Activated CD4-positive, alpha-beta memory T cell treated with anti-CD3 and anti-CD28 coated beads for 36 hours (primary cell): ENCODE measurements at places on chromosomes 13 and 19.

- no peak for DNase-seq
These were observed 31.2 kb downstream of the RFX2 start for GRCh38 chr19:6079107-6079506.

DNA sequence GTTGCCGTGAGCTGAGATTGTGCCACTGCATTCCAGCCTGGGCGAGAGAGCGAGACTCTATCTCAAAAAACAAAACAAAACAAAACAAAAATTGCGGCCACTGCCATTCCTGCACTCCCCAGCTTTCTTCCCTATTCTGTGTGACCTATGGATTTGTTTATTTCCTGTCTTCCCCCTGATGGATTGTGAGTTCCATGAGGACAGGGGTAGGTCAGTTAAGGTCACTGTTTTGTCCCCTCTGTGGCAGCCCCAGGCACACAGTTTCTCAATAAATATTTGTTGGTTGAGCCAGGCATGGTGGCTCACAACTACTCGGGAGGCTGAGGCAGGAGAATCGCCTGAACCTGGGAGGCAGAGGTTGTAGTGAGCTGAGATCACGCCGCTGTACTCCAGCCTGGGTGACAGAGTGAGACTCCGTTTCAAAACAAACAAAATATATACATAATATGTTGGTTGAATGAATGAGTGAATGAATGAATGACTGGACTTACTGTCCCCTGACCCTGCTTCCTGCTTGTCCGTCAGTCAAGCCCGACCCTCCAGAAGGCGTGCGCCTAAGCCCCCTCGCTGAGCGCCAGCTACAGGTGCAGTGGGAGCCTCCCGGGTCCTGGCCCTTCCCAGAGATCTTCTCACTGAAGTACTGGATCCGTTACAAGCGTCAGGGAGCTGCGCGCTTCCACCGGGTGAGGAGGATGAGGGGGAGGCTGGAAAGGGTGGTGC lies 5.0 kb downstream of the EBI3 start:
- no peak for DNase-seq

- DNase-seq = no peak
These were observed 221.4 kb upstream of the SLC10A2 start for GRCh38 chr13:103287659-103288058.

GRCh38 chr13:31903111-31903815 lies 128.3 kb upstream of the FRY start:
- no peak for DNase-seq

GRCh38 chr19:56508290-56508778 lies 679 bp downstream of the ZNF471 start:
- DNase-seq = no peak

DNA sequence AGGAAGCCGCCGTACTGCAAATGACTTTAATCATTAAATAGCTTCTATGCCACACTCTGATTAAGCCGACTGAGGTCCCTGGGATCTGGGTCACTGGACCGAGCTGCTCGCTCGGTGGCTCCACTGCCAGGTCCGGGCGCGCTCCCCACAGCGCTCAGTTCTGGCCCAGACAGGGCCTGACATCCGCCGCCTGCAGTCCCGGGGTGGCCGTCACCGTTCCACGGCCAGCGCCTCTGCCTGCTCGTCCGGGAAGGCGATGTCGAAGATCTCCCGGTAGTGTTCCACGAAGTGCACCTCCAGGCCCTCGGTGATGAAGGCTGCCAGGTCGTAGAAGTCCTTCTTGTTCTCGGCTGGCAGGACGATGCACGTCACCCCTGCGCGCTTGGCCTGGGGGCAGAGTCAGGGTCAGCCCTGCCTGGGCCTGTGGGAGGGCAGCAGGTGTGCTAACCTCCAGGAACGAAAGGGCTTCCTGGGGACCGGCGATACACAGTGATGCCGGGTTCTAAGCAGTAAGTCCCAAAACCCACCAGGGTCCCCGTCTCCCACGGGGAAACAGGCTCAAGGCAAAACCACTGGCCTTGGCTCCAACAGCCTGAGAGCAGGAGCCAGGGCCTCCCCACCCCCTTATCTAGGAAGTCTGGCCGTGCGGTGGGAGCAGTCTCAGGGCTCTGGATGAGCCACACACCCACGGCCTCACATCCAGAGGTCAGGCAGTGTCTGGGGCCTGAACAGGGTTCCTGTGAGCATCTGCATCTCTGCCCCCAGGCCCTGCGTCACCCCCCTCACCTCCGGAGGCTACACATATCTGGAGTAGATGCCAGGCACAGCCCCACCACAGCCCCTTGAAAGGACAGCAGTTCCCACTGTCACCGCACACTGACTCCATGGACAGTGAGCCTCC lies 2.0 kb downstream of the RPL36 start:
- DNase-seq = peak; percentile 35

- DNase-seq = no peak
These were observed 79.2 kb upstream of the C13orf46 start for GRCh38 chr13:114053026-114053425.

- DNase-seq = no peak
These were observed 90.5 kb upstream of the ANKRD10 start for GRCh38 chr13:111005364-111005763.

GRCh38 chr13:111115061-111115964 lies at the start of gene ARHGEF7:
Gene ARHGEF7, plus strand, starts transcription at chr13:111115310. Its CDS starts 217 bp downstream, at chr13:111115527.
- DNase-seq = no peak

DNA sequence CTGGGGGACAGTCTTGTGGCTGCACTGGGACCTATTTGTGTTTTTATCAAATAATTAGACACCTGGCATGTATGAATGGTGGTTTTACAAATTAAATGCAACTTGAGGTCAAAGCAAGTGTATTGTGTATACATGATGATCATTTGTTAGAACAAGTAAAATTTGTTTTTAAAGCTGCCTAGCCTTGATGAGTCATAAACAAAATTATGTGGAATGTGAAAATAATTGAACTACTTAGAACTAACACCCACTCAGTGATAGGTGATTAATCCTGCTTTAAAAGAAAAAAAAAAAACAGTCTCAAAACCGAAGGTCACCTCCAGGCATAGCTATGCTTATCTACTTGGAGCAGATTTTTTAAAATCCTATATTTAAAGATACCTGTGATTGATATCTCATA lies 770.3 kb upstream of the SLITRK5 start:
- DNase-seq = no peak

DNA sequence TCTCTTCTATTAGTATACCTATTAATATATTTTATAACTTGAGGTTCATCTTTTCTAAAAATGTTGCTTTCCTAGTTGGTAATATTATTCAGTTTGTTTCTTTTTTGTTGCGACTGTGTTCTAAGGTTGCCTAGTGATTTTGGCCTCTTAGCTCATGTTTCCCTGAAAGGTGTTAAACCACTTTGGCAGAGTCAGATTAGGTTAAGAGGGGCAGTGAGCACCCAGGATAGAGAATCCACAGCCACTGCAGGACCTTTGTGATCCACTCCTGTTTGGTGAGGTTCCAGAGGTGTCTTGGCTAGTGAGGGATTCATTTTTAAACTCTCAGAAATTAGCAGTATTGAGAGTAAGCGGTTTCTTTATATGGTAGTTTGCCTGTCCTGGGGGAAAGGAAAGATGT lies 14.9 kb upstream of the GPR18 start:
- no peak for DNase-seq

GRCh38 chr13:39038569-39039030 lies 344 bp downstream of the NHLRC3 start:
- DNase-seq = peak; percentile 83

GRCh38 chr19:1085676-1086442 lies 9.3 kb downstream of the POLR2E start:
- no peak for DNase-seq

DNA sequence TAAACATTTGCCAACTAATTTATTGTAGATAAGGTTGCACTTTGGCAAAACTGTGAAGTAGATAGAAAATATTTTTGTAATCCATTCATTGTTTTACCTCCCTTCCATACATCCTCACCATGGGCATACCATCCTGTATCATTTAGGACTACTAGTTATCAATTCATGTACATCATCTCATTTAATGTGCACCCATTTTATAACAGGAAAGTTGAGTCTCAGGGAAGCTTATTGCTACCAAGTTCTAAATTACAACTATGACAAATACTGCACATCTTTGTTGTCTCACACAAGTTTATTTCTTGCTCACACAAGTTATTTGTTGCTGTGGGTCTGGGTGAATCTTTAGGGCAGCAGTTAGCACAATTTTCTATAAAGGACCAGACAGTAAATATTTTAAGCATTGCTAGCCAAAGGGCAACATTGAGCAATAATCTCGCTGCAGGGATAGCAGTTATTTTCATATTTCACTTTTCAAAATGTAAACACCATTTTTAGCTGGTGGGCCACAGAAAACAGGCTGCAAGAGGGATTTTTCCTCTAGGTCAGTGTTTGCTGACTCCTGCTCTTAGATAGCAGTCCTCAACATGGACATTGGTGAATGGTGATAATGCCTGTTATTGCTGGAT lies 276.5 kb downstream of the GPC6 start:
- no peak for DNase-seq

- no peak for DNase-seq
These were observed 7.8 kb downstream of the CPB2 start for GRCh38 chr13:46097015-46097414.

DNA sequence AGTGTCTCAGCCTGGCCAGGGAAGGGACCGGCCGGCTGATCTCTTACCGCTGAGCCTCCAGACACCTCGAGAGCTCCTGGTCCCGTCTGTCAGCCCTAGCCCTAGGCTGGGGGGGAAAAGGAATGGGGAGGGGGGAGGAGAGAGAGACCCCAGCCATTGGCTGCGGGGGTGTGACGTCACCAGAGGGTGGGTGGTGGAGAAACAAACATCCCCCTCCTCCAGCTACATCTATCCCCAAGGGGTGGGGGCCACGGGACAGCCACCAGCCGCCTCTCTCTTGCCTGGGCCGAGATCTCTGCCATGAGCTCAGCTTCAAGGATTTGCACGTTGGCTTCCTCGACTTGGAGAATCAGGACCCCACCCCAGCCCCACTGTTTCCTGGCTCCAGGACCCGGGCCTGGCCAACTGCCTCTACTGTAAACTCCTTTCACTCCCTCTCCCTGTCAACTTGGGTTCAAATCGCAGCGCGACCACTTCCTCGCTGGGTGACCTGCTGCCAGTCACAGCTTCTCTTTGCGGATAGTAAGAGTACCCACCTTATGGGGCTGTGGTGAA lies at the start of gene PRX:
TSS of gene PRX (minus strand) at position 88 of the 555 bp plus-strand sequence. CDS start 5,446 bp downstream, outside the sequence.
- DNase-seq = no peak

DNA sequence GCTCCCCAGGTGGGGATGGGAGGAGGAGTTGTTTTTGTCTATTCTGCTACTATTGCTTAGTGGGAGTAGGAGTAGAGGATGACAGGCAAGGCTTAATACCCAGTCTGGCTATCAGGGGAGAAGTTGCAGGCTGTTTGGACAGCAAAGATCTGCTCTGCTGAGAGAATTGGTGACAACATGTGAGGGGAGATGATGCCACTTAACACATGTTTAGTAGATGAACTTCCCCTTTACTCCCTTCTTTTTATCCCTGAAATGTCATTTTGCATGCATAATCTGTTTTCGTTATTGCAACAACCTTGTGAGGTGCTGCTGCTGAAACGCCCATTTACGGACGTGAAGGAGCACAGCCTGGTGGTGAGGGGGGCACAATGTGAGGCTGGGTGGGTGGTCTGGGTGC lies 3.0 kb upstream of the CYP4F12 start:
- no peak for DNase-seq

GRCh38 chr13:99014522-99014921 lies 36.7 kb upstream of the DOCK9 start:
- DNase-seq = no peak

DNA sequence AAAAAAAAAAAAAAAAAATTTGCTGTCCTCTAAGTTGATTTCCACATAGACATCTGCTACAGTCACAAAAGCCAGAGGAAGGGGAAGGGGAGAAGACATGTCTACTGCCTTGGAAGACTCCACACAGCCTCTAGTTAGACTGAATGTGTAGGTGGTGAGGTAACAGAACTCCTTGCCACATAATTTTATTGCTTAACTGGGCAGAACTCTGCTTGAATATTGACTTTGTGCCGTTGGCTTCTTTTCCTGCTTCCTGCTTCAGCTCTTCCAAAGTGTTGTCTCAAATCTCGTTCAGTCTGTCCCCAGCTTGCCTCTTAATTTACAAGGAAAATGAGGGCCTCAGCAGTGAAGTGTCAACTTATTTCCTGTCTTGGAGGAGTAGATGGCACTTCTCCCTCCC lies 37.1 kb downstream of the ESD start:
- DNase-seq = no peak

GRCh38 chr13:32086791-32087441 lies 55.3 kb downstream of the FRY start:
- DNase-seq = no peak

GRCh38 chr13:97431171-97431764 lies 2.7 kb upstream of the RAP2A start:
- DNase-seq = no peak

DNA sequence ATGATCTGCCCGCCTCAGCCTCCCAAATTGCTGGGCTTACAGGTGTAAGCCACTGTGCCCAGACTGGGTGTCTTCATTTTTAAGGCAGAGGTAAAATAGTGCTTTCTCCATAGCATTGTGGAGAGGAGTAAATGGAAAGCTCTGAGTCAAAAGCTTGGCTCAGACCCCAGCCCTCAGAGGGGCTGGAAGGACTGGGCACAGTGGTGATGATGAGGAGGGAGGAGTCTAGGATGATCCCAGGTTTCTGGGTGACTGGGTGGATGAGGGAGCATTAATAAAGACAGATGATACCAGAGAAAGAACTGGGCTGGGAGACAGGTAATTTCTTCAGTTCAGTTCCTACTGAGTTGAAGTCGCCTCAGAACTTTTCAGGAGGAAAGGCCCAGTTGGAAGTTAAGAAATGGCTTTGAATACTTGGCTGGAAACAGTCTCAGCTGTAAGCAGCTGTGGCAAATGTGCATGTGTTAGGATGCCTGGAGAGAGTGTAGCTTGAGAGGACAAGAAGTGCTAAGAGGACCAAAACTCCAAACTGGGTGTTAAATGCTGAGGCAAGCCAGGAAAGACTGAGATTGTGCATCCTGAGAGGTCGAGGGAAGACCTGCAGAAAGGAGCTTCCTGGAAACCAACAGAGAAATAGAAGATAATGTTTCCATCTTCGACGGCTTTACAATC lies 37.1 kb upstream of the MEDAG start:
- no peak for DNase-seq

GRCh38 chr13:74705438-74705837 lies 571.2 kb upstream of the KLF12 start:
- DNase-seq = no peak

- DNase-seq = no peak
These were observed 10.5 kb downstream of the ADAMTS10 start for GRCh38 chr19:8600064-8600463.

GRCh38 chr19:13885826-13886365 lies 9.0 kb downstream of the NANOS3 start:
- DNase-seq = no peak

DNA sequence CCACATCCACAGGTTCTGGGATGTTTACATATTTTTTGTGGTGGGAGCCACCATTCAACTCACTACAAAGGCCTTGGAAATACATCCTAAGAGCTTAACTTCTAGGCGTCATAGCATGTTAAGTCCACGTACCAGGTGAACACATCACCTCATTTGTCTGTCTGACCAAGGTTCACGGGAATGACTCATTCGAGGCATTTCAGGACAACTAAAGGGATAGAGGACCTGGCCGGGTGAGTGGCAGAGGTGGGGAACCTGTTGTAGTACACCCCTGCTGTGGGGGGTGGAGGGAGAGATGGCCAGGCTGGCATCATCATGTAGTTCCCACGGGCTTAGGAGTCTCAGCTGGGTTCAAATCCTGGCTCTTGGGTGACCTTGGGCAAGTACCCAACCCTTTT lies 51.5 kb downstream of the BICRA start:
- DNase-seq = no peak
